ENCODE measurements at places on chromosomes 16 and 17.

GRCh38 chr16:66054095-66054494 lies 312.4 kb upstream of the CDH5 start:
- DNase-seq = no peak

DNA sequence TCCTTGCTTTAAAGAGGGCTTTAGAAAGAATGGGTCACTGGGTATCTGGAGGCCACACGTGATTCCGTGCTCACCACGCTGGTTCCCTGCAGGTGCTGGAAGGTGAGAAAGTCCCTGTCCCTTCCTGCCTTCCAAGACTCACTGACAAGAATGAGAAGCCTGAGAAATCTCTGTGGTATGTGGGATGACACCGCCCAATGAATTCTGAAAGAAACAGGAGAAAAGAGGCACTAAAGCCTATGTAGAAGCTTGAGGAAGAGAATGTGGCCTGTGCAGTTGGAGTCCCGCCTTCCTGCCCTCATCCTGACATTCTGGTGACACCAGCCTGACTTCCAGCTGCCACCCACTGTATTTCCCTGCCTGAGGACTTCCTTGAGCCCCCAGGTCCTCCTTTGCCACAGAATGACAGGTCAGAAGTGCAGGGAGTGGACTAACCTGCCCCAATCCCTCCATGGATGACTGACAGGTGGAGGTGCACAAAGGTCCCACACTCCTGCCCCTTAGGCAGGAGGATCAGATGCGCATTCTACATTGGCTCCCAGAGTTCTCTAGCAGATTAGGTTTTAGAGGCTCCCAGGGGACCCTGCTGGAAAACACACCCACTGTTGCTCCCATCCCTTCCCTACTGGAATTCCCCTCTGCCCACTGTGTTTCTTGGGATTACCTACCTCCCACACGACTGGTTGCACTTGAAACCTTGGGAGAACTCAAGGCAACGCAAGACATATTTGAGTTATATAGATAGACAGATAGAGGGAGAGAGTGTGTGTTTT lies 38.6 kb upstream of the TENT4B start:
- DNase-seq = no peak

DNA sequence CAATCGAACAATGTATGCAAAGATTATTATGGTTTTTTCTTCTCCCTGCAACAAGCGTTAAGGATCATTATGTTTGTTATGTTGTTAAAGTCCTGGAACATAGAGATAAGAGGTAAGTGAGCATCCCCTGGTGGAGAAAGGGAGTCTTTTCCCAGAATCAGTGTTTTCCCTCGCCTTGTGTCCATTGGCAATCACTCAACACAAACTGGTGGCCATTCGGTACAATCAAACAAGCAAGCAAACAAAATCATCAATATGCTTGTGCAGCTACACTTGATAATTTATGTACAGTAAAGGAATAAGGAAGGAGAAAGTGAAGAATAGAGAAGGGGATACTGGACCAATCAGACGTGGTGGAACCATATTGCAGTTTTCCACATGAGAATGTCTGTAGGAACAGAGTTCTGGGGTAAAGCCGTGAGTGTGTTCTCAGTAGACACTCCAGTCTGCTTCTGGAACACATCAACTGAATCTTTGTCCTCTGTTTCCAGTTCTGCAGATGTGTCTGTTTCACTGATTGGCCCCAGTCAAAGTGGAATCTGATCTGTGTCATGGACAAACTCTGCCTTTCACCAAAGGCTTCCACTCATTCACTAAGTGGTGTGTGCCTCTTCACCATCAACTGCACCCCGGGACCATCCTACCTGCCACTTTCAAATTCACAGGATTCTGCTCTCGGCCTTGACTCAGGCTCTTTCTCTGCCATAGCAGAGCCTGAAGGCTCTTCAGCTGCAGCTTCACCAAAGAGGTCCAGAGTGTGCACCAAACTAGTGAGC lies 169.5 kb downstream of the AHSP start:
- peak; percentile 68 for DNase-seq

- no peak for DNase-seq
Observed at GRCh38 chr17:1423456-1424135, 23.6 kb upstream of the YWHAE start.

GRCh38 chr16:68252383-68252782 lies 7.2 kb downstream of the PLA2G15 start:
- no peak for DNase-seq

- no peak for DNase-seq
Observed at GRCh38 chr17:51006601-51007000, 114.1 kb downstream of the SPAG9 start.

GRCh38 chr16:49513040-49513439 lies 139.4 kb downstream of the C16orf78 start:
- DNase-seq = peak; percentile 28

GRCh38 chr16:30173054-30173453 lies 10.3 kb upstream of the CORO1A start:
- DNase-seq = no peak

- DNase-seq = no peak
Observed at GRCh38 chr16:57510016-57510871, 24.0 kb upstream of the DOK4 start.

Data from KBM-7 (cell line).